ENCODE measurements at places on chromosomes 1 and 21. TPM values are rescaled to one million over a fixed set of nuclear protein-coding genes. Genes with fewer than 3 reads are reported as not detected.

- no peak for DNase-seq
Measured at GRCh38 chr1:180173952-180174351, 19.3 kb downstream of the QSOX1 start.

DNA sequence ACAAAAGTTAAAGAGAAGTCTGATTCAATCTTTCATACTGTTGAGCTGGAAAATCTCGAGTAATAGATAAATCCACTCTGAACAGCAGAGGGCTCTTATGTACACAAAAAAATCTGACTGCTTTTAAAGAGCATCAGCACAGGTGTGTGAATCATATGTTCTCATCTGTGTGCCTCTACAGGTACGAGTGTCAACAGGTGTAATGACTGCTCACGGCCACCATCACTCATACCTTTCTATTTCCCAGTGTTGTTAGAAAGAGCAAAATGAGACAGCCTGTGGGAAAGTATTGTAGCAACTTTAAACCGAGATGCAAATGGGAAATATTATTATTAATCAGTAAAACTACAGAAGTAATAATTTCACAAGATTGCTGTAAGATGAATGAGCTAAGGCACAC is 49.0 kb upstream of the SCAF4 start:
- no peak for DNase-seq

- no peak for DNase-seq
Measured at GRCh38 chr1:198845271-198845670, 206.4 kb downstream of the PTPRC start.

GRCh38 chr1:2492091-2492490 is 16.0 kb downstream of the PLCH2 start:
- no peak for DNase-seq

DNA sequence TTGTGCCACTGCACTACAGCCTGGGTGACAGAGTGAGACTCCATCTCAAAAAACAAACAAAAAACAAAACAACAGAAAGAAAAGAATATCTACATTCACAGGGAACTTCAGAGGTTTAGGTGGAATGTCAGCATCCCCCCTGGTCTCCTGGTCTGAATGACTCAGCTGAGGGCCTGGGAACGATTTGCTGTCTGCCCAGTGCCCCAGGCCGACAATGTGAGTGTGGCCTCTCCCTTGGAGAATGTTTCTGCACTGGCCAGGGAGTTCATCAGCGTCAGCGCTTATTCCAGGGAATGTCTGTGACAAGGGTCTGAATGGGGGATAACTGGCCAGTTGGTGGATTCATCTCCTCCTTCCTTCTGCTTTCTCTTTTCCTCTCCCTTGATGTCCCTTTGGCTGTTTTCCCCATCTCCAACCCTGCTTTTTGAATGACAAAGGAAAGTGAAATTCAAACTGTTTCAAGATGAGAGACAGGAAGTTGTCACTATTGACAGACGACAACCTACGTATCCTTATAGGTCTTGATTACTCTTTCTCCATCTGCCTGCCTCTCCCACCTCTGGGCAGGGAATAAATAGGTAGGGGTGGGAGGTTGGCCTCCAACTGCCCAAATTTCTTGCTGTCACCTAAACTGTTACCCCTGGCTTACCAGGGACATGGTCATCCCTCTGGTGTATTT is 213.1 kb downstream of the HHAT start:
- DNase-seq: no peak

DNA sequence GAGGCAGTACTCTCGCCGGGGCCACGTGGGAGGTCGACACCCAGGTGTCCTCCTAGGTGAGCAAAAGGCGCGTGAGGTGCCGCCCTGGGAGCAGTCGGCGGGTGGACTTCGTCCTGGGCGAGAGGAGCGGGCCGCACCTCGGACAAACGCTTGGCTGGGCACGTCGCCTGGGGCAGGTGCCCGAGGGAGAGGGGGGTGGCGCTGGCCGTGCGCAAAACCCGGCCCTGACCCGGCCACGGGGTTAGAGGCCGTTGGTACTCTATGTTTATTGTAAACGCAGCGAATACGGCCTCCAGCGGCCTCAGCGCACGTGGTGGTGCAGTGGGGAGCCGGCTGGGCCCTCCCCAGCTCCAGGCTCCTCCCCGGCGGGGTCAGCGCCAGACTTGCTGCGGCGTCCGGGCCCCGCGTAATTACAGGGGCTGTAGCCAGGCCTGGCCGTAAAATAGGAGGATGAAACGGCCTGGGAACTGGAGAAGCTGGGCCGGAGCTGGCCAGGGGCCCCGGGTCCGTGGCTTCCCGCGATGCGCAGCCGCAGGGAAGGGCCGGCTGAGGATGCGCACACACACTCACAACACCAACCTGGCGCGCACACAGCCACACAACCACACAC is 1.6 kb upstream of the EFNA1 start:
- no peak for DNase-seq

- DNase-seq: no peak
Measured at GRCh38 chr1:82578086-82578726, 777.5 kb downstream of the ADGRL2 start.

- DNase-seq: no peak
Measured at GRCh38 chr1:37560401-37561132, 3.8 kb downstream of the DNALI1 start.

- DNase-seq: no peak
Measured at GRCh38 chr1:156503698-156504437, 3.3 kb upstream of the MEF2D start.

DNA sequence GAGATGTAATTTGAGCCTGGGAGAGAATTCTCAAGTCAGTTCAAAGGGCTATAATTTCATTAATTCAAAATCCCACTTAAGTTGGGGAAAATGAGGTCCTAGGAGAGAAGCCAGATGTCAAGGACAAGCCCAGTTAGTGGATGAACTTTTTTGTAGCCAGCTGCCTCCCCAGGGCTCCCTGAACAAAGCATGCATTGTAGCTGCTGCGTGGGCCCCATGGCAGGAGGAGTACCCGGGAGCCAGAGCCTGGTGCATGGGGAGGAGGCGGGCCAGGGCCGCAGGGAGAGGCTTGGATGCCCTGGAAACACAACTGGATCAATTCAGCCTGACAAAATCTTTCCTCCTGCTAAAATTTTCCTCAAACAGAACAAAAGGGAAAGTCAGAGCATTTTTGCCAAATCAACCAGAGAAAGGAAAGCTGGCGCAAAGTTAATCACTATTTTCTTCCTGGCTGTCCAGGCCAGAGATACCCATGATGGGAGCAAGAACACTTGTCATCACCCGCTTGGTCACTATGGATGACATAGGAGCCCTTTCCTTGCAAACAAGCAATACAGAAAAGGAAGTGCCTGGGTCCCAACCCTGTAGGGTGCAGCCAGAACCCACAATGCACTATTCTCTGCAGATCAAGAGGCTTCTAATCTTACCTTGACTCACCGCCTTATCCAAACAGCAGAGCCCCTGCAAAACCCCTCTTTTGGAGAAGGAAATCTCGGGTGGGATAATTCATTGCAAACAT is 248.1 kb upstream of the RAB4A start:
- no peak for DNase-seq

- no peak for DNase-seq
Measured at GRCh38 chr21:35849144-35849543, 211.2 kb downstream of the SETD4 start.

DNA sequence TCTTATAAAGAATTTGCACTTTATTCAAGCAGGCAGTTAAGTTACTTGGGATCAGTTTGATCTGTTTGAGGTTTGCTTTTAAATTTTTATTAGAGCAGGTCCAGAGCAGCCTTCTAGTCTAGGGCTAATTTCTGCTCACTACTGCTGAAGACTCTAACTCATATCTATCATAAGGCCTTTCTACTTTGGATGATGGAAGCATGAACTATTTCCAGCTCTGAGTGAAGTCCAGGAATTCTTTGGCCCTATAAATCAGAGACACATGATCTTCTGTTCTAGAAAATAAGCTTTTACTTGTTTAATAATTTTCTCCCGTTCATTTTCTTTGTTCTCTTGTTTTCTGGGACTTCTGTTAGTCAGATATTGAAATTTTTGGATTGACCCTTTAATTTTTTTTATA is 14.7 kb downstream of the NIBAN1 start:
- DNase-seq: no peak

GRCh38 chr1:21886486-21887215 is 50.5 kb downstream of the HSPG2 start:
- DNase-seq: no peak

- no peak for DNase-seq
Measured at GRCh38 chr1:243851765-243852164, 1.7 kb upstream of the AKT3 start.

DNA sequence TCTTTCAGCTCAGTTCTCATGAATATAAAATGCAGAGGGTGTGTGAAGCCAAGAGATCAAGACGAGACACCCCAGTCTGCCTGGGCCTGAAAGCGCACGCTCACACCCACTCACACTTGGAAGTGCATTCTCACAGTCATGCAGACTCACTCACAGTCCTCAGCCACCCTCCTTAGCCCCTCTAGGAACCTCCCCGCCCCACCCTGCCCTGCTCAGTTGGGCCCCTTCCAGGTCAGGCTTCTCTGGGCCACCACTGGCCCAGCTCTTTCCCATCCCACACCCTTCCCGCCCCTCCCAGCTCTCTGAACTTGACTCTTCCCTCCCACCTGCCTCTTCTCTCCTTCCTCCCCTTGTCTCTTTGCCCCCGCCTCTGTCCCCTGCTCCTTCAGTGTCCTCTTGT is 93.8 kb downstream of the EPHB2 start:
- DNase-seq: no peak

DNA sequence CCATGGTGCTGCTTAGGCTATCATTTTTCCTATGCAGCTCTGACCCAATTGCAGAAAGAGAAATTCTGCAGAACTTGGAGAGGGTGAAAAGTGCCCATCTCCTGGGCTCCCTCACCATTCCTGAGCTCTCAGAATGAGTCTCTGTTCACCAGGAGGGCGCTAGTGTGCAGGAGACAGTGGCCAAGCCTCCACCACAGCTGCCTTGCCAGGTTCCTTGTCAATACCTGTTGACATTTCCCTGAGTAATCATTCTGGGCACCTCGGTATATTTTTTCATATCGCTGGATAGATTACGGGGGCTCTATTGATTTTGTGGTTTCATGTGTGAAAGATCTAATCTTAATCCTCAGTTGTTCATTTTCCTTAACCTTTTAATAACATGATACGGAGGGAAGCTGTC is 13.0 kb upstream of the C8B start:
- no peak for DNase-seq

- no peak for DNase-seq
Measured at GRCh38 chr1:16267690-16268180, 30.8 kb upstream of the CPLANE2 start.

DNA sequence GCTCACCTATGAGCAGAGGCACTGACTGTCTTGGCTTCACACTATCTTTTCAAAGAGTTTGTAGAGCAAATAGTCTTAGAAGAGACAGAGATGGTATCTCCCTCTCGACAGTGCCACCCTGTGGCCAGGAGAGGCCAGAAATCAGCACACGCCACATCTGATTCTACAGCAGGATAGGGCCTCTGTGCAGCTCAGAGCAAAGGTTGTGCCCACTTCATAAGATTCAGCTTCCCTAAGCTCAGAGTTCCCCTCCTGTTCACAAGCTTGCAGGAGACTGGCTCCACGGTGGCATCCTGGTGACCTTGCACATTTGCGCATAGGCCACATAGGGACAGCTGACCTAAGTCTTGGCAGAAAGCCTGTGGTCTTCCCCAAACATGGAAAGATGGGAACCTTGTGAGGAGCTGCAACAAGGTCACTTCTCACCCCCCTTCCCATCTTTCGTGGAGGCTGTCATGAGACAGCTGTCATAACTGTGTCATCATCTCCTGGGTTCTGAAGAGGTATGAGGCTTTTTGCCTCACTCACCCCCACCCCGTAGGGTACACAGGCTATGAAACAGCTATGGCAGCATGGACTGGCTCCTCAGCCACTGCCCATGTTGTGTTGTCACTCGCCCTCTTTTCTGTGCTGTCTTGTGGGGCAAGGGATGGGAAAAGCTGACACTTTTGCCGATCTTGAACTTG is 3.0 kb downstream of the ITLN2 start:
- DNase-seq: peak; percentile 58

DNA sequence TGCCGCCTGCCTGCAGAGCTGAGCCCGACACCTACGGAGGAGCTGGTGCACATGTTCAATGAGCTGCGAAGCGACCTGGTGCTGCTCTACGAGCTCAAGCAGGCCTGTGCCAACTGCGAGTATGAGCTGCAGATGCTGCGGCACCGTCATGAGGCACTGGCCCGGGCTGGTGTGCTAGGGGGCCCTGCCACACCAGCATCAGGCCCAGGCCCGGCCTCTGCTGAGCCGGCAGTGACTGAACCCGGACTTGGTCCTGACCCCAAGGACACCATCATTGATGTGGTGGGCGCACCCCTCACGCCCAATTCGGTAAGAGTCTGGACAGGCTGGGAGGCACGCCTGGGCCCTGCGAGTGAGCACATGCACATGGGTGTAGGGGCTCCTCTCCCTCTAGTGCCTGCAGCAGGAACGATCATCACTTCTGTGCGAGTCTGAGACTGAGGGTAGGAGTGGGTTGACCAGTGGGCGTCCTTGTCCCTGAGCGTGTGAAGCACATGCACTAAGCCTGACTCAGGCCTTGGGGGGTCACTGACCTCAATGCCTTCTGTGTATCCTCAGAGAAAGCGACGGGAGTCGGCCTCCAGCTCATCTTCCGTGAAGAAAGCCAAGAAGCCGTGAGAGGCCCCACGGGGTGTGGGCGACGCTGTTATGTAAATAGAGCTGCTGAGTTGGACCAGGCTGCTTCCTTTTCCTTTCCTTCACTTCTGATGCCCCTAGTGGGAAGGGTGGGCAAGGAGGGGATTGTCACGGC is 6.9 kb downstream of the DMAP1 start:
- no peak for DNase-seq

DNA sequence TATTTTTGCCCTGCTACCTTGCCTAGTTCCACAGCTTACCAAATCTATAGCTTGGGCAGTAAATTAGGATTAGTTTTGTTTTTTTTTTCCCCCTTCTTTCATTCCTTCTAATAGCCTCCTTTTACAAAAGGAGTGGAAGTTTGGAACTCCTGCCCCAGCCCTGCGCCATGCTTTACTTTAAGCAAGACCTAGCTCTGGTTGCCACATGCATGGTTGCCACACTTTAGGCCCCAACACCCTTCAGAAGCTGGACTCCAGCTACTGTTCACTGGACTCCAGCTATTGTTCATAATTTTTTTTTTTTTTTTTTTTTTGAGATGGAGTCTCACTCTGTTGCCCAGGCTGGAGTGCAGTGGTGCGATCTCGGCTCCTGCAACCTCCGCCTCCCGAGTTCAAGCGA is 115.8 kb downstream of the NR5A2 start:
- no peak for DNase-seq

- DNase-seq: no peak
Measured at GRCh38 chr1:175317309-175317708, 124.7 kb upstream of the KIAA0040 start.

The KRTAP11-1 gene
- polyA plus RNA-seq: not detected

The CADM3 gene
- 0.20 TPM for polyA plus RNA-seq

The TARBP1 gene
- 123 TPM for polyA plus RNA-seq

The RPAP2 gene
- 37.1 TPM for polyA plus RNA-seq

The WDTC1 gene
- 43.8 TPM for polyA plus RNA-seq

The REG4 gene
- polyA plus RNA-seq: 0.52 TPM

The KRTAP13-2 gene
- polyA plus RNA-seq: not detected

The LRRC8C gene
- 6.8 TPM for polyA plus RNA-seq

The DMBX1 gene
- not detected for polyA plus RNA-seq

All from left kidney (tissue), 8 donors.